ENCODE measurements at places on chromosomes 5 and 9. TPM values are rescaled to one million over a fixed set of nuclear protein-coding genes. Genes with fewer than 3 reads are reported as not detected.
A peak's percentile ranks its signal among the peaks of the same experiment; 100 is the strongest.

DNA sequence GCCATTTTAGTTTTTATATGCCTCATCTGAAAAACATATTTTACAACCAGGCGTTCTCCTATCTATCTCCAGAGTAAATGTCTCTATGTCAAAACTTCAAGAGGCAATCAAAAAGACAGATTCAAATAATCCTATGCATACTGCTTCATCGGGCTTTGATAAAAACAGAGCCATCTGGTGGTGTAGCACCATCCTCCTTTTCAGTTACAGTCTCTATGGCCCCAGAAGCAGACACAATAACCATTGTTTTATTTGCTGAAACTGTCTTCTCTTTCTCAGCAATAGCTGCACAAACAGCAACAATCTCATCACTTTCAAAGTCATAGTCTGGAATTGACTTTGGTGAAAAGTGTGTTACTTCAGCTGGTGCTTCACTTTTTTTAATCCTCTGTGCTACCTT is 36.3 kb downstream of the PTGER4 start:
- no peaks in the 10 kb centered on the region for H3K27me3 ChIP-seq
- no peak for DNase-seq
- no peaks in the 10 kb centered on the region for H3K36me3 ChIP-seq

Gene ACTBL2
- polyA plus RNA-seq = not detected

DNA sequence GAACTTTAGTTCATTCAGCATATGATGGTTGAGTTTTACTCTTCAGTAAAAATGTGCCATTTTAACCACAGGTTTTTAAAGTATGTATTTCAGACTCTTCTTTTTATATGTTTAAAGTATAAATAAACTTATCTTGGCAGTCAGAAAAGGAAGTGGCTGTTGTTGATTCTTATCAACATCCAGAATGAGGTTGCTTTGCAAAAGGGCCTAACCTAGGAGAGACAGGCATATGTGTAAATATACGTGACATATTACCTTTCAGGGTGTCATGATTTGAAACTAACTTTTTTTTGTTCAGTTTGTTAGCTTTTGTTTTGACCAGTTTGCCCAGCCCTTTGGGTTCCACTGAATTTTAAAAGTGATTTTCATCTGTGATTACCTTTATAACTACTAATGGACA is 7.4 kb downstream of the SMARCA2 start:
- no peak overlapping the region for H3K4me3 ChIP-seq
- H3K27me3 ChIP-seq = no peaks in the 10 kb centered on the region
- peaks cover 91% of the 10 kb centered on the region for H3K4me1 ChIP-seq

GRCh38 chr5:83662558-83662957 is 58.1 kb downstream of the HAPLN1 start:
- H3K36me3 ChIP-seq = no peaks in the 10 kb centered on the region
- no peak overlapping the region for H3K4me3 ChIP-seq
- no peaks in the 10 kb centered on the region for H3K4me1 ChIP-seq
- H3K27me3 ChIP-seq = no peaks in the 10 kb centered on the region
- no peak overlapping the region for H3K27ac ChIP-seq
- DNase-seq = no peak

GRCh38 chr5:6666762-6667161 is 33.5 kb downstream of the SRD5A1 start:
- H3K4me3 ChIP-seq = no peak overlapping the region
- no peaks in the 10 kb centered on the region for H3K36me3 ChIP-seq
- H3K27ac ChIP-seq = no peak overlapping the region
- no peaks in the 10 kb centered on the region for H3K27me3 ChIP-seq
- H3K4me1 ChIP-seq = no peaks in the 10 kb centered on the region

GRCh38 chr5:174324680-174325079 is 279.2 kb downstream of the NSG2 start:
- DNase-seq = no peak
- peaks cover 3% of the 10 kb centered on the region for H3K27me3 ChIP-seq
- no peaks in the 10 kb centered on the region for H3K4me1 ChIP-seq

GRCh38 chr5:141691867-141692532 is 10.0 kb upstream of the ARAP3 start:
- DNase-seq = peak; percentile 86
- H3K4me1 ChIP-seq = peaks cover 20% of the 10 kb centered on the region
- no peaks in the 10 kb centered on the region for H3K27me3 ChIP-seq
- H3K4me3 ChIP-seq = no peak overlapping the region
- no peaks in the 10 kb centered on the region for H3K36me3 ChIP-seq
- no peak overlapping the region for H3K27ac ChIP-seq

Gene TLX3
- not detected for polyA plus RNA-seq

DNA sequence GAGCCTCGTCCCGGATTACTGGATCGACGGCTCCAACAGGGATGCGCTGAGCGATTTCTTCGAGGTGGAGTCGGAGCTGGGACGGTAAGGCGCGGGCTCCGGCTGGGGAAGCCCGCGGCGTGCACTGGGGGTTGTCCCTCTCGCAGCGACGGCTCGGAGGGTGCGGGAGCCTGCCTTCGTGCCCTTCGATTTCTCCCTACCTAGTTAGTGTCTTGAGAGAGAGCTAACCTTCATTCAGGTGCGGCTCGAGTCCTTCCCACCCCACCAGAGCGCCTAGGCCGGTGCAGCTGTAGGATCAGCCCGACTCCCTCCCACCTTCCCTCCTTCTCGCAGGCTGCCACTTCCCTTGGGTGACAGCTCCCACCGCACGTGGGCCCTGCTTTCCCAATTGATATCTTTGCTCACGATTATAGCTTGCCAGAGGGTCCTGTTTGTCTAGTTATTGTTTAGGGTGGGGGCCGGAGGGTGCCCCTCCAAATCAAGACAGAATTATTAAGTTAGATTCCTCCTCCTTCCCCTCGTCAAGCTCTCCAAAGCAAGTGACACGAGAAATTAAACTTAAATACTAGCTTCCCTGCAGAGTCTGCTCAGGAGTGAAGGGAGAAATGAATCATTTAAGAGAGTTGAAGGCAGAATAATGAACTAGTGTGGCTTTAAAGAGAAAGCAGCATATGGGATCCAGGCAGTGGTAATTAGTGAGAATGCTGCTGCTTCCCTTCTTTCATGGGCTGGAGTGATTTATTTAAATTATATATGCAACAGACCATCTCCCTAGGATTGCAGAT is 569 bp downstream of the CAMK4 start:
- no peaks in the 10 kb centered on the region for H3K36me3 ChIP-seq
- H3K4me3 ChIP-seq = peak overlapping the region; percentile 39
- H3K4me1 ChIP-seq = peaks cover 8% of the 10 kb centered on the region

Gene CAPSL
- polyA plus RNA-seq = 4.8 TPM

- no peaks in the 10 kb centered on the region for H3K4me1 ChIP-seq
- DNase-seq = no peak
- no peak overlapping the region for H3K4me3 ChIP-seq
- H3K27me3 ChIP-seq = no peaks in the 10 kb centered on the region
- no peaks in the 10 kb centered on the region for H3K36me3 ChIP-seq
Measured at GRCh38 chr5:64462391-64462790, 43.4 kb upstream of the RGS7BP start.

Gene CCL28
- polyA plus RNA-seq = 0.35 TPM

Gene AP3S1
- 149 TPM for polyA plus RNA-seq

DNA sequence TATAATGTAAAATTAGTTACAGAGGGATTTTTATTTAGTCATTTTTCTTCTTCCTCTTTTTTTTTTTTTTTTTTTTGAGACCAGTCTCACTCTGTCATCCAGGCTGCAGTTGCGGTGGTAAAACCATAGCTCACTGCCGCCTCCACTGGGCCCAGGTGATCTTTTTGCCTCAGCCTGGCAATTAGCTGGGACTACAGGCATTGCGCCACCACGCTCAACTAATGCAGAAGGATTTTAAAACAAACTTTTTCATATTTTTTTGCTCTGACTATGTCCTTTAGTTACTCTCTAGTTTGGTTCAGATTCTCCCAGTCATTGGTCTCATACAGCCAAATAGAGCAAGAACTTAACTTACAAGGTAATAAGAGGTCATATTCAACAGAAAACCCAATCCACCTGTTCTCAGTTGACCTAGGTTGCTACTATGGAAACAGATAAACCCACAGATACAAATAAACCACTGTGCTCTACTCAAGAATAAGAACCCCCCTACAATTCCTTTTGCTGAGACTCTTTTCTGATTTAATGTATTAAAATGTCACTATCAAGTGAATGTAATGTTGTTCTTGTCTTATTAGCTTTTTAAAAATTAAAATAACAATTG is 50.1 kb upstream of the TTC39B start:
- no peak for DNase-seq
- no peak overlapping the region for H3K4me3 ChIP-seq
- H3K27ac ChIP-seq = no peak overlapping the region
- no peaks in the 10 kb centered on the region for H3K36me3 ChIP-seq
- no peaks in the 10 kb centered on the region for H3K4me1 ChIP-seq

Gene MRPS30
- 56.9 TPM for polyA plus RNA-seq

DNA sequence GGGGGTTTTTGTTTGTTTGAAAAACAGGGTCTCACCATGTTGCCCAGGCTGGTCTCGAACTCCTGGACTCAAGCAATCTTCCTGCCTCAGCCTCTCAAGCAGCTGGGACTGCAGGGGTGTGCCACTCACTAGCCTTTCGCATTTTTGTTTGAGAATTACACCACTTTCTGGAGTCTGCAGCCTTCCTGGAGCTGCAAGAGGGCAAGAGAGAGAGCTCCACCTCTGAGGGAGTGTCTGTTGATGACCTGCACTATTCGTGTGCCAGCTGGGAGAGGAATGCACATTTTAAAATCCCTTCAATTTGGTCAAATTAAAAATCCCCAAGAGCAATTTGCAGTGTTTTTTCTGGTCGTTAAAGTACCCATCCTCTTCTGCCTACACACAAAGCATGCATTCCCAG is 5.0 kb upstream of the CKMT2 start:
- H3K4me3 ChIP-seq = no peak overlapping the region
- H3K4me1 ChIP-seq = no peaks in the 10 kb centered on the region
- H3K36me3 ChIP-seq = no peaks in the 10 kb centered on the region
- H3K27ac ChIP-seq = no peak overlapping the region
- H3K27me3 ChIP-seq = no peaks in the 10 kb centered on the region

- H3K4me3 ChIP-seq = no peak overlapping the region
- DNase-seq = no peak
- H3K36me3 ChIP-seq = no peaks in the 10 kb centered on the region
- H3K27me3 ChIP-seq = no peaks in the 10 kb centered on the region
- no peaks in the 10 kb centered on the region for H3K4me1 ChIP-seq
Measured at GRCh38 chr5:16974981-16975380, 38.9 kb upstream of the MYO10 start.

GRCh38 chr5:174229514-174230370 is 184.2 kb downstream of the NSG2 start:
- no peak for DNase-seq
- H3K27me3 ChIP-seq = no peaks in the 10 kb centered on the region
- H3K4me1 ChIP-seq = no peaks in the 10 kb centered on the region
- no peak overlapping the region for H3K27ac ChIP-seq

Gene FOXD1
- polyA plus RNA-seq = 0.09 TPM

- H3K36me3 ChIP-seq = no peaks in the 10 kb centered on the region
- no peak overlapping the region for H3K4me3 ChIP-seq
- H3K4me1 ChIP-seq = no peaks in the 10 kb centered on the region
- H3K27me3 ChIP-seq = no peaks in the 10 kb centered on the region
- no peak for DNase-seq
- no peak overlapping the region for H3K27ac ChIP-seq
Measured at GRCh38 chr9:72203205-72203803, 54.1 kb downstream of the GDA start.

Gene C7
- 532 TPM for polyA plus RNA-seq

DNA sequence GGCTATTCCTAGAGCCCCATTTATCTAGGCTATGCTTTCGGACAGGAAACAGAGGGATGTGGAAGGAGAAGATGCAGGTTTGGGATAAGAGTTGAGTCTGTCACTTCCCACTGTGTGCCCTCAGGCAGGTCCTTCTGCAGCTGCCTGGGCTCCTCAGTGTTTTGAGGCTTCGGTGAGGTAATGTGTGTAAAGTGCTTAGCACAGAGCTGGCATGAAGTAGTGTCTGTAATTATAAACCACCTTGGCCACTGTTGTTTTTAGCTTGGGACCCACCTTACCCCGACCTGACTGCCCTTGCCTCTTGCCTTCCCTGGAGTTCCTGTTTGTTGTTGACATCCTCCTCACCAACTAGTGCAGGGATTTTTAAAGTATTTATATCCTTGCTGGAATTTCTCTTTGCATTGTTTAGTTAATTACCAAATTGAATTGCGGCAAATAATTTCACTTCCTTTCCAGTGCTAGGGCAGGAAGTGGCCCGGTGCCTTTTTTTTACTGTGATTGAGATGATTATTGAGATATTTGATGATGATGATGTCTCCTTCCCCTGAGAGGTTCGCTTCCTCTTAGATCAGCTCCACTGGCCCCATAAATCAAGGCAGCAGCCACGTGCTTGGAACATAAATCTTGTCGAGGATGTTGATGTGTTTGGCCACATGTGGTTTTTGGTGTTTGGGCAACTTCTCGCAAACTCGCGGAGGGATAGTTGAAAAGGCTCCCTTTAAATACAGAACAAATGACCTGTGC is 38.3 kb upstream of the DAB2IP start:
- H3K27me3 ChIP-seq = no peaks in the 10 kb centered on the region
- no peaks in the 10 kb centered on the region for H3K36me3 ChIP-seq
- H3K4me3 ChIP-seq = no peak overlapping the region
- peaks cover 21% of the 10 kb centered on the region for H3K4me1 ChIP-seq
- H3K27ac ChIP-seq = no peak overlapping the region

- DNase-seq = no peak
- H3K27me3 ChIP-seq = no peaks in the 10 kb centered on the region
- H3K4me1 ChIP-seq = no peaks in the 10 kb centered on the region
- H3K27ac ChIP-seq = peak overlapping the region; percentile 76
Measured at GRCh38 chr9:113154471-113154870, 3.7 kb downstream of the SLC31A2 start.

DNA sequence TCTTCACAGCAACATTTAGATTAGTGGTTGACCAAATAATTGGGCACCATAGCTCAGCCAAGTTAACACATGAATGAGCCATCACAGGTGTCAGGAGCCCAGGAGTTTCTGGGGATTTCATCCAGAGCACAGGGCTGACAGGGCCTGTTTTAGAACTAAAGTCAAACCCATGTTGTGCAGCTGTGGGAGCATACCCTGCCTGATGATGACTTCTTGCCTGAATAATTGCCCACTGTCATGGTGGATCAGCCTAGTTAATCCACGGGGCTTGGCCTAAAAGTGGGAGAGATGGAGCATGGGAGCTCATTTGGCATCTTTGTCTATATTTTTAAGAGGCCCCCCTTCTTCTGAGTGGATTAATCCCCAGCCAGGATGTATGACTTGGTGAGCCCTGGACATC is 105.6 kb upstream of the GDNF start:
- no peaks in the 10 kb centered on the region for H3K27me3 ChIP-seq
- H3K4me3 ChIP-seq = no peak overlapping the region
- H3K27ac ChIP-seq = no peak overlapping the region
- no peak for DNase-seq
- no peaks in the 10 kb centered on the region for H3K4me1 ChIP-seq

Gene TEX48
- polyA plus RNA-seq = not detected

Gene FBN2
- polyA plus RNA-seq = 56.6 TPM

Gene CFAP90
- 2.4 TPM for polyA plus RNA-seq

Gene PCDHB3
- polyA plus RNA-seq = 3.3 TPM

Gene TIGD6
- polyA plus RNA-seq = 5.1 TPM

DNA sequence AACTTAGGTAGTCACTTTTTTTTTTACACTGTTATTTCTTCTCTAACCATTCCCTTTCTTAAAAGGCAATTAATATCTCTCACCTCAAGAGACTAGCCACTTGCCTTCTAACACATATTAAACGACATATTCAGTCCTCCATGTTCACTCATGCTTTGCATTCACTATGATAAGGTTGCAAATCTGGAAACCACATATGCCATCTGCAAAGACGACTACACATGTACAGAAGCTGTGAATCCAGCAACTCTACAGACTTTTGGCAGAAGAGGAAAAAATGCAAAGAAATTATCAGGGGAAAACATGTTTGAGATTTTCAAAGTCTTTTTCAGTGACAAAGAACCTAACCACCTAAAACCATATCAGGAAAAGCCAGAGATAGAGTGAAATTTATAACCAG is 112.1 kb downstream of the EPB41L4A start:
- no peak for DNase-seq
- no peaks in the 10 kb centered on the region for H3K27me3 ChIP-seq
- no peaks in the 10 kb centered on the region for H3K36me3 ChIP-seq
- H3K27ac ChIP-seq = no peak overlapping the region
- H3K4me3 ChIP-seq = no peak overlapping the region

Gene DAP
- 125 TPM for polyA plus RNA-seq
